ENCODE measurements at places on chromosomes 5 and 9.

- peak; percentile 40 for DNase-seq
Observed at GRCh38 chr5:81425569-81425968, 31.6 kb upstream of the ACOT12 start.

DNA sequence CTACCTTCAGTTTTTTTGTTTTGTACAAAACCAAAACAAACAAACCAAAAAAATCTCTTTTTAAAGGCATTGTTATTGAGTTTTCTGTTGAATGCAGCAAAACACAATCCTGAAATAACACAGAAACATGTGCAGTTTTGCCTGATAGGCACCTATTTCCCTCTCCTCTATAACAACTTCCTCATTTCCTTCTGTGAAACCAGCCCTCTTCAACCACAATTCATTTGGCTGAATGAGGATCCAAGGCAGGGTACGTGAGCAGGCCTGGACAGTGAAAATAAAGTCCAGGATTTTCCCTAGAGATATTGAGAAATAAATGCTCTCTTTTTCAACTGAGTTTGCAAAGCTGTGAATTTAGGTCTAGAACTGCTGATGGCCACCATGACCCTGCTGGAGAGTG, 134.8 kb upstream of the LARP1 start:
- no peak for DNase-seq

GRCh38 chr9:124480621-124480981, 26.6 kb downstream of the NR5A1 start:
- peak; percentile 45 for DNase-seq

DNA sequence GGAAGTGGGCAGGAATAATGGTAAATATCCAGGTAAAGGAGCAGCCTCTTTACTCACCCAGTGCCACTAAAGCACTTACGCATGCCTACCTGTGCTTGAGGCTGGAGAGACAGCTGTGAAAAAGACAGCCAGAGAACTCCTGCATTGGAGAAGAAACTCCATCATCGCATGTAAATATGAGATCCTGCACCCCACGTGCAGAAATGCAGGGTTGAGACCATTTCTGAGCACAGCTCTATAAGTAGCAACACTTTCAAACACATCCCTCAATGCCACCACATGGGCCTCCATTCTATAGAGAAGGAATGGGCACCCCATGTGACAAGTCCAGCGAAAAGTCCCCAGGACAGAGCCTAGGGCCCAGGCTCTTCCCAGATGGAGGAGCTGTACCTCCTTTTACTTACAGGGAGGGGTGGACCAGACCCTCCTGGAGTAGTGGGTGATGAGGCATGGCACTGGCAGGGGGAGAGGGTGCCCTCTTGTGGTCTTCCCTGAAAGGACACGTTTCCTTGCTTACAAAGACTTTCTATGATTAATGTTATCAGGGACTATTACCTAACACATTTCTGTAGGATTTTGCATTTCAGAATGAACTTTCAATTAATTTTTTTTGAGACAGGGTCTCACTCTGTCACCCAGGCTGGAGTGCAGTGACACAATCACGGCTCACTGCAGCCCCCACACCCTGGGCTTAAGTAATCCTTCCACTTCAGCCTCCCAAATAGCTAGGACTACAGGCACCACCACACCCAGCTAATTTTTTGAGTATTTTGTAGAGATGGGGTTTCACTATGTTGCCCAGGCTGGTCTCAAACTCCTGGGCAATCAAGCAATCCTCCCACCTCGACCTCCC, 55.3 kb upstream of the IL17B start:
- peak; percentile 74 for DNase-seq

DNA sequence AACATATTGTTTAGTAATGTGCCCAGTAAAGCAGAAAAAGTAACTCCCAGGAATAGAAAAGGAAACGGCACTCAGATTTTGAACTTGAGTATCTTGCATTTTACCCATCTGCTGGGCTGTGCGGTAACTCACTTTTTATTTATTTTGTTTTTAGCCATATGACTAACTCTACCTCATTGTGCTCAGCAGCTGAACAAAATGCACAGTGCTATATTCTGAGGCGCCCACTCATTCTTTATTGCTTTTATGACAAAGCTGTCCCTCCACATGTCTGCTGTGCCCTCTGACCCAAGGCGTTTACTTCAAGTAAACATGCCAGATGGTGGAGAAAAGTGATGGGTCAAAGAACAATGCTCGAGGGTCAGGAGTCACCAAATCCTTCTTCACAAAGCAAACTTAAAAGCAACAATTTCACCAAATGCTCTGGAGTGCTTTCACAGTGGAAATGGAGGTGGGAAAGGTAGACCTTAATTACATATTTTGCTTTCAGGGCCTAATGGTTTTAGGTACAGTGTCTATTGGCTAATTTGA, 215.2 kb upstream of the ELAVL2 start:
- DNase-seq = no peak

- DNase-seq = no peak
Observed at GRCh38 chr5:89343666-89344065, 460.7 kb upstream of the MEF2C start.

- no peak for DNase-seq
Observed at GRCh38 chr9:221989-222776, 7.5 kb downstream of the DOCK8 start.

DNA sequence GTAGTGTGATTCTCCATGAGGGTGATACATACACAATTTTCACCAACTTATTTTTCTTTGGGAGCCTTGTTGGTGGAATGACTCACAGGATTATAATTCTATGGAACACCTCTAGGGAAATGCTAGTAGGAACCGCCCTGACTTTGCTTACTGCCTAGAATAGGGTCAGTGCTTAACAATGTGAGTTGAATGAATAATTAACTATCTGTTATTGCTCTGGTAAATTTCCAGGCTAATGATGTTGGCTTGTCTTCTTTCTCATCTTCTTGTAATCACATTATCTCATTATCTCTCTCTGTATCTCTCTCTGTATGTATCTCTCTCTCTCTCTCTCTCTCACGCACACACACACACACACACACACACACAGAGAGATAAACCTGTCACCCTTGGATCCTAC, 291.1 kb downstream of the TRIM32 start:
- DNase-seq = no peak

- no peak for DNase-seq
Observed at GRCh38 chr9:2110036-2110435, 94.9 kb downstream of the SMARCA2 start.

DNA sequence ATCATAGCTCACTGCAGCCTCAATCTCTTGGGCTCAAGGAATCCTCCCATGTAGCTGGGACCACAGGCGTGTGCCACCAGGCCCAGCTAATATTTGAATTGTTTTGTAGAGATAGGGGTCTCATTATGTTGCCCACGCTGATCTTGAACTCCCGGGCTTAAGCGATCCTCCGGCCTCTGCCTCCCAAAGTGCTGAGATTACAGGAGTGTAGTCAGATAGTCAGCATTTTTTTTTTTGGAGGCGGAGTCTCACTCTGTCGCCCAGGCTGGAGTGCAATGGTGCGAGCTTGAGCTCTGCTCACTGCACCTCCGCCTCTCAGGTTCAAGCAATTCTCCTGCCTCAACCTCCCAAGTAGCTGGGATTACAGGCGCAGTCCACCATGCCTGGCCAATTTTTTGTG, 1.6 kb upstream of the SAR1B start:
- no peak for DNase-seq

DNA sequence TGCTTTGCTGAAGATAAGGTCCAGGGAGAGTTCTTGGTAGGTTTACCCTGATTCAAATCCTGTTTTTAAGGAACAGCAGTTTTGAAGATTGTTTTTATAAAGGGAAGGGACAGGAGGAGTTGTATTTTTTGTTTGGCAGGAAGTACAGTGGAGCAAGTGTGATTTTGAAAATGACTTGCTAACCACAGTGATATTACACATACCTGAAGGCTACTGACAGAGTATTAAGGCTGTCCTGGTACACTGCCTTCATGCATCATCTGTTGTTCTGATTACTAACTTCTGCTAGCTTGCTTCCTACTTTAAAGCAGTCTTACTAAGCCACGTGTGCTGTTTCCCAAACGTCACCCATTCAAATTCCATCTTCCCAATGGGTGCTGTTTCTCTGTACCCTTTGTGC, 559.5 kb upstream of the SGCD start:
- no peak for DNase-seq

DNA sequence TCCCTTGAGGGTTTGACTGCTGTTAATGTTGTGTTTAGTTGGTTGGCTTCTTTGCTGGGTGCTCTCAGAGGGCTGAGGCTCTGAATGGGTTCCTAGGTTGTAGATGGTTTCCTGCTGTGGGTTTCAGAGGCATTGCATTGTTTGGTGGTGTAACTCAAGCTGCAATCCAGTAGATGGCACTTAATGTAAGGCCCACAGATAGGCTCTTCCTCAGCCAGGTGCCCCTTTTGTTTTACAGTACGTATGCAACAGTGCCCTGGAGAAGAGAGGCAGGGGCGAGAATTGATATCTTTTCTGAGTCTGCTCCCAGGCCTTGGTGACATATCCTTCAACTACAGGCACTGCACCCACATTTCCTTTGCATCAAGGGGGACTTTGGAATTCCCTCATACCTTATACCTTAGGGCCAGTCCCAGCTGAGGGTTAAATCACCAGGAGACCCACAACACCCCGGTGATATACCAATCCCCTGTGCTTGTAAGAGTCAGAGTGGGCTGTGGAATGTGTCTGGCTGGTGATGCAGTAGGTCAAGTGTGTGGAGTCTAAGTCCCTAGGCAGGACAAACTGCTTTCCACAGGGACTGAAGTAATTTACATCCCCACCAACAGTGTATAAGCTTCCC, 7.0 kb upstream of the UGT3A2 start:
- DNase-seq = peak; percentile 16

GRCh38 chr5:172509405-172509781, 55.1 kb upstream of the SH3PXD2B start:
- no peak for DNase-seq

DNA sequence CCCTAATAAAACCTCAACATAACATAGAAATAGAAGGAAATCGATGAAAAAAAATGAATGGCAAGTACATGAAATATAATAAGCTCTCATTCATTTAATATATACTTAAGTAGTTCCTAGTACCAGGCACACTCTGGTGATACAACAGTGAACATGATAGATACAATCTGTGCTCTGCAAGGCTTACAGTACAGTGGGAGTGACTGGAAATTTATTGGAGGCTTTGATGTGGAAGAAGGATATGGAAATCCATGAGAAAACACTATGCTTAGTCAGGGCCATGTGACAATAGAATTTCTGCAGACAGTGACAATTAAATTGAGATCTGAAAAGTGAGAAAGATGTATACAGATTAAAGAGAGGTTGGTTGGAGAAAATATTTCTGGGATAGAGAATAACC, 32.0 kb upstream of the IL33 start:
- no peak for DNase-seq

- peak; percentile 65 for DNase-seq
Observed at GRCh38 chr5:122517091-122517490, 205.1 kb downstream of the SNCAIP start.

DNA sequence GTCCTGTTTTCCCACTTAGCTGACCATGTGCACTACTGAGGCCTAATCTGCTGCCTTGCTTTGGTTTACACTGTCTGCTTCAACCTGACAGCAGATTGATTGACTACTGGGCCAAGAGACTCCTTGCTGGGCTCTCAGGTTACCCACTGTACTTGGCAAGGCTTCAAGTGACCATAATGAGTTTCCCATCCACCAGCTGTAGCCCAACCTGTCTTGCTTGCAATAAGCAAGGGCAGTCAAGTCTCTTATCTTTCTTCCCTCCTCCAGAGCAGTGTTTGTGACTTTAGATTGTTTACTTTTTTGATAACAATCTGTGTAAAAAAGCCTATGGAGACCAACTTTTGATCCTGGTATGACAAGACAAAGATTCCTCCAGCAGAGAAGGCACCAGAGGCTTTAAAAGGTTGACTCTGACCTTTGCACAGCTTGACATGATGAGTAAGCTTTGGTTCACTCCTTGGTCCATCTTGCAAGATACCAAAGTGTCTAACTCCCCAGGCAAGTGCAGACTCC, 912.3 kb upstream of the SEMA6A start:
- no peak for DNase-seq

GRCh38 chr9:136935651-136936050, 8.9 kb downstream of the FBXW5 start:
- DNase-seq = no peak

DNA sequence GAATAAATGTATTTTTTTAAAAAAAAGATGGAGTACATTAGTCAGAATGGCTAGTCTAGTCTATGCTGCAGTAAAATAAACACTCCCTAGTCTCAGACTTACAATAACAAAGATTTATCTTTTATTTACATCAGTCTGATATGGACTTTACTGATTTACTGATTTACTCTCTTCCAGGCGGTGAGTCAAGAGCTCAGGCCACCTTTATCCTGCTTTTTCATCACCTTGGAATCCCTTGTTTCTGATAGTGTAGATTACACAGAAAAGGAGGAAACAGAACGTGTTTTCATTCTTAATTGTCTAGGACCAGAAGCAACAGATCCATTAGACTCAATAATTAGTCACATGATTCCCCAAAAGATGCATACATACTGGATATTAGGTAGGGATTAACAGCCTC, 290.1 kb upstream of the TRPC7 start:
- no peak for DNase-seq

GRCh38 chr5:20109326-20109725, 121.3 kb upstream of the CDH18 start:
- DNase-seq = no peak

DNA sequence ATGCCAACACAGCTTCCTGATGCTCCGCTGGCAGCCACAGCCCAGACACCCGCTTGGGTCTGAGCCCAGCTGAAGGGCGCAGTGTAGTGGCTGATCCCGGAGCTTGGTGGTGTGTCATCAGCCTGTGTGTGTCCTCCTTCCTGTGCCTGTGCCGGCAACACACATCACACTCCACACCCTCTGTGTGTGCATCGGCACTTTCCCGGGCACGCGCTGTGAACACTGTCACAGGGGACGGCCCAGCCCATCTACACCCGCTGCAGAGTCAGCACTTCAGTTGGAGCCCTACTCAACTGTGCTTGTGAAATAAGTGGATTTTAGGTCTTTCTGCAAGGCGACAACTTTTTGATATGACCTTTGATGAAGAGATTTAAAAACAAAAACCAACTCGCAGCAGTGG, 189.4 kb downstream of the IRX2 start:
- no peak for DNase-seq

GRCh38 chr9:75992482-75993206, 102.2 kb downstream of the PCSK5 start:
- DNase-seq = no peak

DNA sequence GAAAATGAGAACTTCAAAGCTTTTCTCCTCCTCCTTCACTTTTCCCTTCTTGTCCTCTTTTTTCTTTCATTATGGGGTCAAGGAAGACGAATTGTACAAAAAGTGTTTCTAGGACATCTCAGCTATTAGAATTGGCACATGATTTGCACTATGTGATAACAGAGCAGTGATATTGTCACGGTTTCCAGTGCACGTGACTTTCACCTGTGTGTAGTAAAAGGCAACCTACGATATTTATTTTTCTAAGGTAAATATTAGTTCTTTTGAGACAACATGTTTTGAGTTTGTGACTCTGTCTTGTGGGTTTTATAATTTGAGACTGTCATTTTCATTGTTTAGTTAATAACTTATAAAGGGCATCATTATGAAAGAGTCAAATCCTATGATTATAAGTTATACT, 213.1 kb downstream of the PSAT1 start:
- DNase-seq = no peak

- no peak for DNase-seq
Observed at GRCh38 chr5:156051972-156052371, 275.0 kb upstream of the SGCD start.

All from erythroblast (primary cell).